CD4-positive, alpha-beta T cell treated with Interleukin-4 for 4 hours (primary cell): ENCODE measurements at places on chromosomes 3 and 15.
A peak's percentile ranks its signal among the peaks of the same experiment; 100 is the strongest.

DNA sequence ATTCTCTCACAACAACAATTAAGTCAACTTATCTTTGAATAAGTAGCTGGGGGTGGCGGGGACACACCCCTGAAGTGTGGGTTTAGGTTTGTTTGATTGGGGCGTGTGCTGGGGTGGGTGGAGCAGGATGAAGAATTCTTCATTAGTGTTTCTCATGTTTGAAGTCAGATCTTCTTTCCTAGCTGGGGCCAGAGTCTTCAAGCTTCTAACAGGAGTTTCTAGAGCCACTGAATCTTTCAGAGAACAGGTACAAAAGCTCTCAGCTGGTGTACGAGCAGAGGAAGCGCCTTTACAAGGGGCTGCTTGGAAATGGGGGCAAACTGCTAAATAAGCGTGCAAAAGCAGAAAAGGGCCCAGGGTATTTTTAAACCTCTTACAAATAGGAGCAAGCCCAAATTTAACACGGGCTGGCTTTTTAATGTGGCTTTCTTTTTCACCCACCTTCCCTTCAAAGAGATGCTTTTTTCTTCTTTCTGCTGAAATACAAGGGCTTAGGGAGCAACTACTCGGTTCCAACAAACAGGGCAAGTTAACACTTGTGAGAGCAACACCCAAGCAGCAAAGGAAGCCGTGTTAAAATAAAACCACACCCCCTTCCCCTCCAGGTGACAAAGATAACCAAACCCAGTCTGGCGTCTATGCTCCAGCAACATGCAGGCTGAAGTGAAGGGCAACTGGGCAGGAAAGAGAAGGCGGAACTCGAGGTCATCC lies 86.9 kb upstream of the RASGRP1 start:
- peak; percentile 94 for DNase-seq

- DNase-seq = no peak
Measured at GRCh38 chr3:172711454-172711795, 558 bp upstream of the NCEH1 start.

DNA sequence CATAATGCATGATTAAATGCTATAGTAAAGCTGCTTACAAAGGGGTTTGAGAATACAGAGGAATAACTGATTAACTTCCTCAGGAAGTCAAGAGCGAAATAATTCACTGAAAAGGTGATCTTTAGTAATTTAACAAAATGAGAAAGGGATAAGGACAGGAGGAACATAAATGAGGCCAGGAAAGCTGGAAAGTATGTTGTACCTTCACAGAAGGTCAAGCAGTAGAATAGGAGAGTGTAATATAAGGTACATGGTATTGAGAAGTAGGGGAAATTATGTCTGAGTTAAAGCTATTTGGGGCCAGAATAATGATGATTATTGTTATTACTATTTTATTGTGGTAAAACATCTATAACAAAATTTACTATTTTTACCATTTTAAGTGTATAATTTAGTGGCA lies 19.2 kb downstream of the GOLM2 start:
- DNase-seq = no peak

DNA sequence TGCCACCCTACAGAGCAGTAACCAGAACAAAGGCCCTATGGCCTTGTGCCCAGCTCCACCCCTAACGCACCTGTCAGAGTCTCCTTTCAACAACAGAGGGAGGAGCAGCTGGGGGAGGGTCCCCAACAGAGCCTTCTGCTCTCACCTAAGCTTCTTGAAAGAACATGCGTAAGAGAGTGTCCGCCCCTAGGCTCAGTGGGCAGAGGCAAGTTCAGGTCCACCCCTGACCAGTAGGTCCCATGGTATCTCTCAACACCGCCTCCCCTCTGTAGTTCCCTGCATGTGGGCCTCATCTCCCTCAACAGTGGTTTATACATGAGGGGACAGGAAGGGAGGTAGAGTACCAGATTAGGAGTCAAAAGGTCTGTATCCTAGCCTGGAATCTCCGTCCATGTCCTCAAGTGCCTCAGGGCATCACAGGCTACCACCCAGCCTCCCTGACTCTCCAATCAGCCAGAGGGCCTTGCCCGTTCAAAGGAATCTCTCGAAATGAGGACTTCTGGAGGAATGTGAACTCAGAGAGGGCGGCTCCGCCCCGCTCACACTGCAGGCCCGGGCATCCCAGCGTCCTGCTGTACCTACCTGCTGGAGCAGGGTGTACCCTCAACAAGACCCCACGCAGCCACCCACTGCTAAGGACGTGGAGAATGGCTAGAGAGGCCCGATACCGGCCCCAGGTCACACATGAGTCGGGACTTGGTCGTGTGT lies 680 bp downstream of the POC1A start:
- DNase-seq = no peak
